Activated CD4-positive, alpha-beta T cell treated with anti-CD3 and anti-CD28 coated beads for 48 hours (primary cell): ENCODE measurements at places on chromosomes 6 and 20.

DNA sequence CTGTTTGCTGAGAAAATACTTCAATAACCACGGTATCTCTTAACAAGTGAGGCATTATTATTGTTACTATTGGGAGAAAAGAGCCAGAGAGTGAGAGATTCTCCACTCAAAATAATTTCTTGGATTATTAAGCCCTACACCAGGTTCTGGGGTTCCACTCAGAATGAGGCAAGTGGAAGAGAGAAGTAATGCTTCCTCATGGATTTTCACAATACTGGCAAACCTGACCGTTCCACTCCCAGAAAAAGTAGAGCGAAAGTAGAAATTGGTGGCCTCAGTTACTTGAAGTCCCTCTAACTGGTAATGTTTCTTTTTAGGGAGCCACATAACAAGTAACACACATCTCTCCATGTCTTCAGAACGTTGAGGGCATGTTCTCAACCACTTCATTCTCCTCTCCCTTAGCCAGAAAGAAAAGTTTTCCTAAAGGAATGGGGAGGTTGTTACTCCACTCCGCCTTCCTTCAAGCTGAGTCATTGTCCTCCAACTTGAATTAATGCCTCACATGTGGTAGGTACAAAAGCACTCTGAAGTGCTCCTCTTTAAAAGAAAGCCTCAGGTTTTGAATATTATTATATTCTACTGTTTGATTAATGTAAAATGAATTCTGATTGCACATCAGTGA, 1.9 kb downstream of the BAG2 start:
- DNase-seq: no peak

- no peak for DNase-seq
Measured at GRCh38 chr6:40299681-40300080, 287.5 kb downstream of the LRFN2 start.

- DNase-seq: no peak
Measured at GRCh38 chr6:144145541-144145940, 4.8 kb upstream of the STX11 start.

DNA sequence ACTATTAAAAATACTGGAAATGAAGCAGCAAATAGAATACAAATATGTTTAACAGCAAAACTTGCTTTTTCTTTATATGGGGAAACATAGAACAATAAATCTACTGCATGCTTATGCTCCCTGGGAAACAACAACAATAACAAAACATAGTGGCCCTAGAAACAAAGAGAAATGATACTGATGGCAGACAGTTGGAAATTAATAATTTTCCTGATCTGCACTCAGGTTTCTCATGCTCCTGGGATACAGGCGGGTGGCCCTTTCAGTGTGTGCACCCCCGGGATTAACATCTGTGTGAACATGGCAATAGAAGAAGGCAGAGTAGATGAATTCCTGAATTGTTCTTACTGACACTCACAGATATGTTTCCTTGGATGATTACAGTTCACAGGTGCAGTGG, 209.2 kb upstream of the TBX18 start:
- DNase-seq: no peak

DNA sequence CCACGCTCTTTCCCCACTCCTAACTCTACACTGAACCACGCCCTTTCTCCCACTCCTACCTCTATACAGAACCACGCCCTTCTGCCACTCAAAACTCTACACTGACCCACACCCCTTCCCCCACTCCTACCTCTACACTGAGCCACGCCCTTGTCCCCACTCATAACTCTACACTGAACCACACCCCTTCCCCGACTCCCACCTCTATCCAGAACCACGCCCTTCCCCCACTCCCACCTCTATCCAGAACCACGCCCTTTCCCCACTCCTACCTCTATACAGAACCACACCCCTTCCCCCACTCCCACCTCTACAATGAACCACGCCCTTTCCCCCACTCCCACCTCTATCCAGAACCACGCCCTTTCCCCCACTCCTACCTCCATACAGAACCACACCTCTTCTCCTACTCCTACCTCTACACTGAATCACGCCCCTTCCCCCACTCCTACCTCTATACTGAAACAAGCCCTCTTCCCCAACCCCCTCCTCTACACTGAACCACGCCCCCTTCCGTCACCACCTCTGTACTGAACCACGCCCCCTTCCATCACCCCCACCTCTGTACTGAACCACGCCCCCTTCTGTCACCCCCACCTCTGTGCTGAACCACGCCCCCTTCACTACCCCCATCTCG, 10.1 kb downstream of the PXMP4 start:
- no peak for DNase-seq

GRCh38 chr6:52244400-52244799, at the start of gene IL17F:
TSS of gene IL17F (minus strand) at chr6:52244500. CDS start at chr6:52244429, 71 bp downstream.
- DNase-seq: no peak

- DNase-seq: peak; percentile 63
Measured at GRCh38 chr20:63736893-63737694, 630 bp downstream of the LIME1 start.

DNA sequence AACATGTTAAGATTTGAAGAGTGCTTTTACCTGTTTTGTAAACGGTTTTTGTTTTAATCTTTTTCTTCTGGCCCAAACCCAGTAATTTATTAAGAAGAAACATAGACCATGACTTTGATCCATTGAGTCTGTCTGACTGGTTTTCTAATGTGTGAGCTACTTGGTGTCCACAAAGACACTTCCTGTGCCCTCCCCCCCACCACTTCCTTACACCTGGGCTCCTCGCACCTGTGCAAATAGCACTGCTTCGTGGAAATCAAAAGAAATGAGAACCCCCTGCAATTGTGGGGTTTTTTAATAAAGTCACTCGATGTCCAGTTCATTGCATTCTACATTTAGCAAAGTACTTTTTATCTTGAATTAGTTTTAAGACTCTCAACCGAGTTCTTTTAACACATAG, 65.5 kb downstream of the SMOC2 start:
- no peak for DNase-seq

DNA sequence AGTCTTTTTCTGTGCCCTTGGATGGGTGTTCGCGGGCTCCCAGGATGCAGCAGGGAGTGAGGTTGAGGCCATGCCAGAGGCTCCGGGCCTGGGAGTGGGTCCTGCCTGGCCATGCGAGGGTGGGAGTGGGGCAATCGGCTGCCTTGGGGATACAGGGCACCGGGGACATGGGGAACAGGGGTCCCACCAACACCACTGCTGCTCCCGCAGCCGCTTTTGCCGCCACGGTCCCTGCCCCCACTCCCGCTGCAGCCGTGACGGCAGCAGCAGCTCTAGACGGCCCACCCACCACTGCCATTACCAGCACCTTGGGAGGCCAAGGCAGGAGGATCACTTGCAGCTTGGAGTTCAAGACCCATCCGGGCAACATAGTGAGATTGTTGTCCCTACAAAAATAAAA, 35.3 kb upstream of the FAM50B start:
- no peak for DNase-seq

DNA sequence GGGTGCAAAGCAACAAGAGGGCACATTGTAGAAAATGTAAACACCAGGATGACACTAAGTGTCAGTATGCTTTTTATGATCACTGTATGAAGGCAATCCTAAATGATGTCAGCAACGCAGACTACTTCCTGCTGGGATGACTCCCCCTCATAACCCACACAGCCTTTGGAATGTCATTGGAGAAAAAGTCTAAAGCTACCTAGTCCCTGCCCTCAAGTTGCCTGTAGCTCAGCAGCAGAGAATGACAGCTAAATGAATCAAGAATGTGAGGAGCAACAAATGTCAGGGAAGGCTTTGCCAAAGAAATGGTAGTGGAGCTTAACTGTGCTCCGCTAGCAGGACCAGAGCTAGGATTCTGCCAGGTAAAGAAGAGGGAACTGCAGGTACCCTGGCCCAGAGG, 555.6 kb downstream of the CD83 start:
- DNase-seq: no peak

DNA sequence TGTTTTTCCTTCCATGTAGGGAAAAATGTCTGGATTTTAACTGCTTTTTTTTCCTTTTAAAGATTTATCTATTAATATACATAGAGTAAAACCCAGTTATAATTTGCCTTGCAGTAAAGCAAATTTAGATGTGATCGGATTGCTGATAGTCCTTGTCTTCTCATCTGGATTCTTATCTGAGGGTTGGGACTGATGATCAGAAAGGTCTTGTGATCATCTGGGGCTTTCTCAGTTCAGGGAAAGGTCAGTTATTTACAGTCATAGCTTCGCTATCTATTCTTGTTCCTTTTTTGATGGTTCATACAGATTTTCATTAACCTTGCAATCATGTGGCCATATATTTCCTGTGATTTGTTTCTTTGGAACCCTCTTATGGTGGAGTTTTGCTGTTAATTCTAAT, 63.8 kb upstream of the CLDN20 start:
- DNase-seq: no peak

DNA sequence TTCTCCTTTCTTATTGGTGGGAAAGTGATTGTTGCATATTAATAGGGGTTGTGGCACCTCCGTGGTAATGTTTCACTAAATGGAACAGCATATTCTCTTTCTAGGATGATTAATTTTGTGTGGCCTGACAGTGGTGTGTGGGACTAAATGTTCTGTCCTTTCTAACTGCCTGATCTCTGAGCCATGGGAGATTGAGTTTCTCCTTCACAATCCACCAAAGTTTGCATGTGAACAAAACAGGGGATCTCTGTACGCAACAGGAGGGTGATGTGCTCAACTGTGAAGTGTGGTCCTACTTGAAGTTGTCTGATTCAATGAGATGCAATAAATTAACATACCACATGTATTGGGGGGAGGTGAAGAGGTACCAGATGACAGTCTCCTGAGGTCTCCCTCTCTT, 19.3 kb downstream of the BCAS1 start:
- no peak for DNase-seq

DNA sequence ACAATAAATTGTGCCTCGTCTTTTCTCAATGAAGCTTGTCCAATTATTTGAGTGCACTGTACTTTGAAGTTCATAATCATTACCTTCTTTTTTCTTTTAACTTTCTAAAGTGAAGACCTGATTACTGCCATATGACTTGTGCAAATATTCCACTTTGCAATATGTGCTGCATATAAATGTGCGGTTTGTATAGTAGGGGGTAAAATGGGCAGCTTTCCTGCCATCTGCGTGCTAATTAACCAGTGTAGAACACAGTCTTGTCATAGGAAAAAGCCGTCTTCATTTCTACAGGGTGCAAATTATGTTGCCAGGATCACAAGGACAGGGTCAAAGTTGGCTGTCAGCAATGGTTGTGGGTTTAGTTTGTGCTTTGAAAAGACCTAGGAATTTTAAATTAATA, 397.0 kb downstream of the NKAIN2 start:
- DNase-seq: no peak

- peak; percentile 6 for DNase-seq
Measured at GRCh38 chr6:159311618-159312017, 142.4 kb downstream of the FNDC1 start.

DNA sequence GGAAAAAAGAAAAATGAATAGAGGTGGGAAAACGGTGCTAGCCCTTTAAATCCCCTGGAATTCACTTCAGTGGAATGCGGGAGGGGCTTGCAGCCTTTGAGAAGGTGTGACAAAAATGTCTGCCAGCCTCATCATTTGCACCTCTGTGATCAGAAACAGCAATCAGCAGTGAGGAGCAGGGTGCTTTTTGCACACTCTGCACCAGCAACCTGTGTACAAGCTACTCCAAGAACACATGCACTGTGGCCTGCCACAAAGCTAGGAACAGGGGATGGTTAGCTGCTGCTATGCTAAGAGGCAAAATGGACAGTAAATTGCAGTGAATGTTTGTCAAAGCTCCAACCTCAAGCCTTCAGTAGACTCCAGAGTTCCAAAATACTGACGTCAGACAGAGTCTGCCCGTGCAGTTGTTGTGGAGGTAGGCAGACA, 29.7 kb downstream of the GINS1 start:
- no peak for DNase-seq

GRCh38 chr20:15949391-15949790, 623.9 kb downstream of the KIF16B start:
- no peak for DNase-seq

DNA sequence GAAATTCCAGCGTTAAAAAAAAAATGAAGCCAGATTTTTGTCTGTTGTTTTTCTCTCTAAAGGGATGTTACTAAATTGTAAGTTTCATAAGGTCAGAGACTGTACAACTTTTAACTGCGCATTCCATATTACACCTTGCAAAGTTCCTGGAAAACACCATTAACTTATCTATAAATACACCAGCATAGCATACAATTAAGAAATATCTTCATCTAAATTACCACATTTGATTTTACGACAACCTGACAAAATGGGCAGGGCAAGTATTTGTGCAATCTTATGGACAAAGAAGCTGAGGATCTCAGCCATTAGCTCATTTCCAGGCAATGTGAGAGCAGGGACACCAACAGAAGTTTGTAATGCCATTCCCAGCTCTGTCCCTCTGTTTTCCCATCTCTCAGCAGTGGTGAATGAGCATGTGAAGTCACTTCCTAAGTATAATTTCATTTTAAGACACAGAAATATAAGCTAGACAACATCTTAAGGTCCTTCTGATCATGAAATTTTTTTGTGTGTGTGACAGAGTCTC, 12.9 kb upstream of the GCM1 start:
- no peak for DNase-seq

- peak; percentile 35 for DNase-seq
Measured at GRCh38 chr6:25042536-25042935, 106.8 kb upstream of the RIPOR2 start.

DNA sequence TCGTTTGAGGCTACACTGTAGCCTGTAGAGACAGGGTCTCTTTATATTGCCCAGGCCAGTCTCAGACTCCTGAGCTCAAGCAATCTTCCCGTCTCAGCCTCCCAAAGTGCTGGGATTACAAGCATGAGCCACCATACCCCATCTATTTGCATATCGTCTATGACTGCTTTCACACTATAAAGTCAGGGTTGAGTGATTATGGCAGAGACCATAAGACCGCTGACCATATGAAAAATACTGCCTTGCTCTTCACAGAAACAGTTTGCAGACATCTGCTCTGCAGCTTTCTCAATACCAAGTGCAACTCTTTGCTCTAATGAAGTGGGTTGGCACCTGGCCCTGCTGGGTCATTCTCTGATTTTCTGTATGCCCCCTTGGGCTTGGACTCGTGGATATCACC, 79.5 kb upstream of the PAK5 start:
- no peak for DNase-seq

GRCh38 chr6:99026135-99026534, 78.4 kb upstream of the FBXL4 start:
- DNase-seq: no peak

DNA sequence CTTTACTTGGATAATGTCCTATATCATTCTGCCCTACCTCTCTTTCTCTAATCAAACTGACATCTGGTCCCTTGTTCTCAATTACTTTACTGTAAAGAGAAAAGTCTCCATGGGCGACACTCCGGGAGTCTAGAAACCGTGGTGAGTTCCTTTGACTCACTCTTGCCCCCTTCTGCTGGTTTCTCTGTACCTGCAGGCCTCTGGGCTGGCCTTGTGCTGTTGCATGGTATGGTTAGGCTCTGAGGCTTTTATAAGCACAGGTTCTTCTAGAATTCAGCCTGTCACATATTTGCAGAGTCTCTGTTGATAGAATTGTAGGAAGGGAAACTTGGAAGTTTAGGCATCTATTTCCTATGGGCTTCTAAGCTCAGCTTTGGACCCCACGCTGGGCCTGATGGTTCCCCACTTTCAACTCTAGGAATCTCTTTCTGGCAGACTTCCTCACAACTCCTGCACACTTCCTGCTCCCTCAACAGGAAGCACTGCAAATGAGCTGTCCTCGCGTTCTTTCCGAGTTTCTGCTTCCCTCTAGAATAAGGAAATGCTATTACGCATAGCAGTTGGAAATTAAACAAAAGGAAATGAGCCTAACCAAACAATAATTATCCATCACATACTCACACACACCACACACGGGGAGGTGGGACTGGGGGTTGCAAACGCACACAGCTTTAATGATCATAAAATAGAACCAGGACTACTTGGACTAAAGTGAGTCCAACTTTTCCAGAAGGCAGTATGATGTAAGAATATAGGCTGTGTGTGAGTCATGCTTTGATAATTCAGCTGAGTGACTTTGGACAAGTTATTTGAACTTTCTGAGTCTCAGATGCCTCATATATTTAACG, 683.3 kb downstream of the QKI start:
- DNase-seq: no peak
